ENCODE measurements at places on chromosomes 3 and 15.

DNA sequence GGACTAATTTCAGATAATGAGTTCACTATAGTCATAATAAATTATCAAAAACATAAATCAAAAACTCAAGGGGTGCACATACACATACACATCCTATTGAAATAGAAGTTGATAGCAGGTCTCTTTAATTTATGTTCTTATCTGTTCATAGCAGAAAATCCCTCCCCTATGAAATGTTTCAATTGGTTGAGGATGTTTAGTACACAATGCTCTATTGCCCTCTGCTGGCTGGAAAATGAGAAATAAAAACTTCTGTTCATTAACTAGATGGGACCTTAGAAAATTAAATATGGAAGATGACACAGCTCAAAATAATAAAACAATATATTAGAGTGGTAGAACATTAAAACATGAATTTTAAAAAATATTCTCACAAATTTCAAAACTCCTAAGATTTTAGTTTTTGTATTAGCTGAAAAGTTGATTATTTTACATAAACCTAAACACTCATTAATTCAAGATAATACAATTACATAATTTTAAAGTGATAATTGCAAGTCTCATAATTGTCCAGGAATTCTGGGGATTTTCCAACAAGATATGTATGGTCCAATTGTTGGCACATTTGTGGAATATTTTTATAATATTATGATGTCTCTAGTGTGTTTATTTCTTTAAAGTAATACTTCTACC is 735.0 kb downstream of the ROBO1 start:
- DNase-seq, result peak; percentile 74

GRCh38 chr15:70378126-70379031 is 280.7 kb upstream of the TLE3 start:
- DNase-seq, result no peak

DNA sequence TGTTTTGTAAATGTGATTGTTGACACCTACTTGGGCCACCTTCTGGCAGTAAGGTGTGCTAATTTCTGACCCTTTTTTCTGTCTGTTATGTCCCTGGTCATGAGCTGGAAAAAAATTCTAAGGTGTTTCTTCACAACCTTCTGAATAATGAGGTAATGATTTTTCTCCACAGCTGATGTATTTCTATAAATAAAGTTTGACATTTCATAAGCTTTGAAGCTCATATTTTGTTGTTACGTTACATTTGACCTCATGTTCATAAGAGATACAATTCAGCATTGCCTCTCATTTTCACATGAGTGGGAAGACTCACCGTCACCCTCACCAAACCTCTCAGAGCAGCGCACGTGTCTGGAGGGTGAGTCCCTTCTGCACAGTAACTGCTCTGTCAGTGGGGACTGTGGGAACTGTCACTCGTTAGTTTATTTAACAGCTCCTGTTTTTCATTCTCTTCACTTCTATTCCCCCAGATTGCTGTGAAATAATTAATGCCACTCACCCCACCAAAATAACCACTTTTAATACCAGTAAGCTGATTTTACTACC is 140.9 kb downstream of the PLCL2 start:
- DNase-seq, result no peak

GRCh38 chr3:191376516-191377141 is 46.3 kb upstream of the UTS2B start:
- peak; percentile 86 for DNase-seq

DNA sequence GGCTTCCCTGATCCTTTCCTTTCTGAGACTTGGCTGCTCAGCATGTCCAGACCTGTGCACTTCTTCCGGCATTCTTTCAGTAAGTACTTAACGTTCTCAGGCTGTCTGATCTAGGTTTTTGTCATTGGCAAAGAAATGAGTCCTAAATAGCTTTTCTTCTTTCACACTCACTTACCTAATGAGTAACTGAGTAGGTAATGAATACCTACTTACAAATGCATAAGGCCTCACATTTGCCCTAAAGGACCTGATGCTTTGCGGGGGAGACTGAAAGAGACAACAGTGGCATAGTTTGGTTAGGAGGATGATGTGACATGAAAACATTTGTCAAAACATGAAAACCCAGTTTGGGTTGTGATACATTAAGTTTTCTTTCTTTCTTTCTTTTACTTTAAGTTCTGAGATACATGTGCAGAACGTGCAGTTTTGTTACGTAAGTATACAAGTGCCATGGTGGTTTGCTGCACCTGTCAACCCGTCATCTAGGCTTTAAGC is 516.7 kb upstream of the CFAP20DC start:
- no peak for DNase-seq

DNA sequence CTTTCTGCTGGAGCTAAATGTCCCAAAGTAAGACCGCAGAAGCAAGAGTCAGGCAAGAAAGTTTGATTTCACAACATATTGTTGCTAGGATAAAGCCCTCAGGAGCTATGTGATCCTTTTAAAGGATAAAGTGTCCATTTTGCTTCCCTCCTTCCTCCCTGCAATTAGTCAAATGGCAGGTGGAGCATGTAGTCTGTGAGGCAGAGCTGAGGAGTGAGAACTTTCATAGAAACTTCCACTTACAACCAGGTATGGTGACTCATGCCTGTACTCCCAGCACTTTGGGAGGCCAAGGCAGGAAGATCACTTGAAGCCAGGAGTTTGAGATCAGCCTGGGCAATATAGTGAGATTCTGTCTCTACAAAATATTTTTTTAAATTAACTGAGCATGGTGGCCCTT is 25.2 kb upstream of the RHCG start:
- DNase-seq, result no peak

GRCh38 chr3:169091196-169091823 is 572.2 kb downstream of the MECOM start:
- DNase-seq, result peak; percentile 88

DNA sequence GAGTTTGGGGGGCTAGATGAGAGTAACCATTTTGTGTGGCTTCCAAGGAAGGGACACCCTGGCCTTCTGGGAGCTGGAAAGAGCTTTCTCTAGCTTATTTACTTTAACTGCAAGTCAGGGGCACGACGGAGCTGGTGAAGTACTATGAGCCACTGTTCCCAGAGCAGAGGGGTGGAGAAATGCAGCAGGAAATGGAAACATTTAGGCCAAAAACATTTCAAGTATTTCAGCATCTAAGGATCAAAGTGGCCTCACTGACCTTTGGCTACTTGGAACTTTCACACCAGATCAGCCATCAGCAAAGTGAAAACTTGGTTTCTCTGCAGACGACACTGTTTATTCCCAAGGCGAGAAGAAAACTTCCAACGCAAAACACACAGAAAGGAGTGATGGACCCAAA is 7.9 kb downstream of the DGKG start:
- no peak for DNase-seq

- peak; percentile 83 for DNase-seq
These were observed 127.5 kb downstream of the BDH1 start for GRCh38 chr3:197428117-197428801.

DNA sequence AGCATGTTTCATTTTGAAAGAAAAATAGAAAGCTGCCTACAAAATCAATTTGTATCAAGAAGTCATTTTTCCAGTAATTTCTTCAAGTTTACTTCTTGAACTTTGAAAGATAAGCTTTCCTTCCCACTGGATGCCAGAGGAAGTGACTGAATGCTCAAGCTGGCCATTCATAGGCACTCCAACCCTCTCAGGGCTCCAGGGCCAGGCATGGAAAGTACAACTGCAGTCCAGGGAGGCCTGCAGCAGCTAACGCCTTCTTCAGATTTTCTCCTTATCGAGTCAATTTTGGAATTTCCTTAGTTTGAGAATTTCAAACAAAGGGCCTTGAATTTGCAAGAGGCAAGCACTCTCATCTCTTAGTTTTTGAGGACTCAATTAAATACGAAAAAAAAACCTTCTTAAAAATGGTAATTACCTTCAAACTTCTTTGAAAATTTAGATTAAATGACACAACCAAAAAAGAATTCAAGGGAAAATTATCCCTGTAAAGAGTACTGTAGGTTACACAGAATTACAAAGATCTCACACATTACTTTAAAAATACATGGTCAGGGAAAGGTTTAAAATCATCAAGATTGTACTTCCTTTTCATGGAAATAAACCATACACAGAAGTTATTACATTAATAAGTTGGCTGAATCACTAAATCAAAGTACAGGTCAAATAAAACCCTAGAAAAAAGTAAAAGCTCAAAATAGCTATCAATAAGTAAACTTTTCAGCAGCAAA is 2.5 kb downstream of the UBP1 start:
- DNase-seq, result peak; percentile 86

DNA sequence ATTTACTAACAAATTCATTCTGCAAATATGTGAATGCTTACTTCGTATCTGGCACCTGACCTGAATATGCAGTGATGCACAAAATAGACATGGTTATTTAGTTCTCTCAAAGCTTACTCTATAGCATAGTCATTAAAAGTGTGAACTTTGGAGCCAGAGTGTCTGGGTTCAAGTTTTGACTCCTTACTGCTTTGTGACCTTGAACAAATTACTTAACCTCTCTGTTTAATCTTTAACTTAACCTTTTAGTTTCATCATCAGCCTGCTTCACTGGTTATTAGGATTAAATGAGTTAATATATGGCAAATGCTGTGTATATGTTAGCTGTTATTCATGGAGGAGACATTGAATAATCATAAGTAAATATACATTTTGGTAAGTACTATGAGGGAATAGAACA is 12.1 kb upstream of the MGA start:
- no peak for DNase-seq

DNA sequence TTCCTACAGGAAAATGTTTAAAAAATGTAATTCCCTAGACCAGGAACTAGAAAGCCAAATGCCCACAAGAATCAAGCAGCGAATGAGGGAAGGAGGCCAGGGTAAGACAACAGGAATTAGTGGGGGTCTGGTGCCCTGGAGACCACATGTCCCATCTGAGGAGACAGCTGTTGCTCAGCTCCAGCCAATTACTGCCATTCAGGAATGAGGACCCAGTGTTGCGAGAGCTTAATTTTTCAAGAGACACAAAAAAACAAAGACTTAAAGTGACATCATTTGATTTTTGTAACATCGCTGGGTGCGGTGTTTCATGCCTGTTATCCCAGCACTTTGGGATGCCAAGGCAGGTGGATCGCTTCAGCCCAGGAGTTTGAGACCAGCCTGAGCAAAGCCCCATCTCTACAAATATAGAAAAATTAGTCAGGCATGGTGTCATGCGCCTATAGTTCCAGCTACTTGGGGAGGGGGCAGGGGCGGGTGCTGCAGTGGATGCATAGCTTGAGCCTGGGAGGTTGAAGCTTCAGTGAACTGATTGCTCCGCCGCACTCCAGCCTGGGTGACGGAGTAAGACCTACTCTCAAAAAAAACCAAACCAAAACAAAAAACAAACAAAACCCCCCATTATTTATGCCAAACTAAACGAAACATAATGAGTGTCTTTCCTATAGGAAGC is 52.8 kb upstream of the LRIG1 start:
- DNase-seq, result no peak

GRCh38 chr3:40546816-40547215 is 22.1 kb downstream of the ZNF621 start:
- peak; percentile 68 for DNase-seq

DNA sequence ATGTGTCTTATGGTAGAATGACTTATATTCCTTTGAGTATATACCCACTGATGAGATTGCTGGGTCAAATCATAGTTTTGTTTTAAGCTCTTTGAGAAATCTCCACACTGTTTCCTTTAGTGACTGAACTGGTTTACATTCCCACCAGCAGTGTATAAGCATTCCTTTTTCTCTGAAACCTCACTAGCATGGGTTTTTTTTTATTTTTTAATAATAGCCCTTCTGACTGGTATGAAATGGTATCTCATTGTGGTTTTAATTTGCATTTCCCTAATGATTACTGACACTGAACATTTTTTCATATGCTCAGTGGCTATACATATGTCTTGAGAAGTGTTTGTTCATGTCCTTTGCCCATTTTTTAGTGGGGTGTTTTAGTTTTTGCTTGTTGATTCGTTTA is 494.3 kb downstream of the SQOR start:
- no peak for DNase-seq

DNA sequence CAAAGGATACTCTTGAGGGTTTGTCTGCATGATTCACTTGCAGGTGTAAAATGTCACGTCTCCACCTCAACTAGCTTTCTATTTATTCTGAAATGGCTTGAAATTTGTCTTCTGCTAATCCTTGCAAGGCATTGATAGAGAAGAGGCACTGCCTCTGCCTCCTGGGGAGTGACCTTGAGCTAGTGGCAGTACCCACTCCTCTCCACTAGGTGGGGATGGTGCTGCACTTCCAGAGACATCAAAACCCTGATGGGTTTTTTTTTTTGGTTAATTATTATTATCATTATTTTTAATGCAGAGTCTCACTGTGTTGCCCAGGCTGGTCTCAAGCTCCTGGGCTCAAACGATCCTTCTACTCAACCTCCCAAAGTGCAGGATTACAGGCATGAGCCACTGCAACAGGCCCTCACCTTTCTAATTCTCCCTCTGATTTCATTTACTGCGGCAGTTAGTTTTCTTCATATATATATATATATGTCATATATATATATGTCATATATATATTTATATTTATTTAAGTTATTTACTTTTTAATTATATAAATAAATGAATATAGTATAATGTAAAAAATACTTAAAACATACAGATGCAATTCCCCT is 117.6 kb upstream of the EIF1B start:
- DNase-seq, result peak; percentile 52

DNA sequence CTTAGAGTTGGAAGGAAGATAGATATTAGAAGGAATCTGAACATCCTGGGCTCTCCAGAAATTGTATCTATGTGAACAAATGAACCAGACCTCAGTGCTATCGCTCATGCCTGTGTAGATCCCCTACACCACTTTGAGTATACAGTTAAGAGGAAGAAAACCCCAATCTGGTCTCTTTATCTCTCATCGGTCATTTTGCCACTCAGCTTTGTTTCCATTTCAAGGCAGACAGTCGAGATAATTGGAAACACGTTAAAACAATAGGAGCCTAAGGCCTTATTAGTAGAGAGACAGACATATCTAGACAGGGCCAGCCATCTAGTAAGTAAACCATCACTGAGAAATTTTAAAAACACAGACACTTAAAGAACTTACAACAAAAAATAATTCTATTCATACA is 101.6 kb downstream of the MYLK start:
- DNase-seq, result no peak

GRCh38 chr15:58381697-58382096 is 50.1 kb upstream of the LIPC start:
- no peak for DNase-seq

GRCh38 chr3:135917927-135918597 is 47.5 kb upstream of the PPP2R3A start:
- no peak for DNase-seq

- DNase-seq, result peak; percentile 37
These were observed 193.3 kb downstream of the ISL2 start for GRCh38 chr15:76529911-76530310.

- peak; percentile 52 for DNase-seq
These were observed 240.8 kb upstream of the KCNMB2 start for GRCh38 chr3:178295292-178295912.
